ENCODE measurements at places on chromosomes 6 and 20.

GRCh38 chr6:93932175-93932574 lies 512.8 kb upstream of the EPHA7 start:
- no peak for DNase-seq

DNA sequence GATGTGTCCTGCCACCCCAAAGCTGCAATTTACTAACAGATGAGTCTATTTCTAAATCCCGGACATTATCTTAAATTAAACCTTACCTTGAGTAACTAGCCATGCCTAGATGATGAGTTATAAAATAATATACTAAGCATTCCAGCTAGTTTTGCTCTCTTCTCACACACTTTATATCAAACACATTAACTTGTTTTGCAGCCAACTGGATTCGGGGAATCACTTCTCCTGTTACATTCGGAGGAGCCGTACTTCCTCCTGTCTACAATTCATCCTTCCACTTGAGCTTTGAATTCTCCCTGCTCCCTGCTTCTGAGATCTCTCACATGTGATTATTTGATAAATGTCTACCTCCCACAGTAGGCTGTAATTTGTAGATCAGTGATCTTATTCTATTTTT lies 420.1 kb downstream of the GJA1 start:
- no peak for DNase-seq

- no peak for DNase-seq
Observed at GRCh38 chr20:19823216-19823615, 65.2 kb downstream of the RIN2 start.

DNA sequence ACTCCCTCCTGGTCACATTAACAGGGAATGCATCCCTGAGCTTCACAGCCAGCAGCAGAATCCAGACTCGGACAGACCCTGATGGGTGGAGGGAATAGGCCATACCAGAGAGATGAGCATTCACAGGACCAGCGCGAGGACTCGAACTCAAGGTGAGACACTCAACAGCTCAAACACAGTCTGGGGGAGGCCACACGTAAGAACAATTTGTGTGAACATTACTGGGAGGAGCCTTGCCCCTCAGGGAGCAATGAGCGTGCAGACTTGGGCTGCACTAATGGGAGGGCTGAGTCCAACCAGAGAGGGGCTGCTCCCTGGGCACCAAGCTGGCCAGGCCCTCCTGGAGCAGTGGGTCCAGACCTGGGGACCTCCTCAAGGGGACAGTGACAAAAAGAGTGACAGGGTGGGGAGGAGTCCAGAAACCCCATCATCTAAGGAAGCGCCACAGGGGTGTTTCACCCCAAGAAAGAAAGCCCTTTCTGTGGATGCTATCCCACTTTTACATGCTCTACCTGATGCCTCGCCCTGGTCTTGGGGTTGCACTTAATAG lies 118.4 kb downstream of the MRPL14 start:
- no peak for DNase-seq

All from stimulated activated CD4-positive, alpha-beta T cell treated with anti-CD3 and anti-CD28 coated beads, TNF-alpha, amount 100 ng/mL, for 1 hour (primary cell).